ENCODE measurements at places on chromosomes 16 and 17. TPM values are rescaled to one million over a fixed set of nuclear protein-coding genes. Genes with fewer than 3 reads are reported as not detected.

The TP53TG3 gene
- total RNA-seq, result not detected

The SNX11 gene
- total RNA-seq, result 4.7 TPM

The C17orf50 gene
- total RNA-seq, result not detected

The RBL2 gene
- 50.2 TPM for total RNA-seq

The XYLT1 gene
- total RNA-seq, result 32.7 TPM

The PRDM7 gene
- total RNA-seq, result not detected

GRCh38 chr17:76414334-76415295 lies 30.2 kb downstream of the SPHK1 start:
- peak; percentile 85 for DNase-seq

DNA sequence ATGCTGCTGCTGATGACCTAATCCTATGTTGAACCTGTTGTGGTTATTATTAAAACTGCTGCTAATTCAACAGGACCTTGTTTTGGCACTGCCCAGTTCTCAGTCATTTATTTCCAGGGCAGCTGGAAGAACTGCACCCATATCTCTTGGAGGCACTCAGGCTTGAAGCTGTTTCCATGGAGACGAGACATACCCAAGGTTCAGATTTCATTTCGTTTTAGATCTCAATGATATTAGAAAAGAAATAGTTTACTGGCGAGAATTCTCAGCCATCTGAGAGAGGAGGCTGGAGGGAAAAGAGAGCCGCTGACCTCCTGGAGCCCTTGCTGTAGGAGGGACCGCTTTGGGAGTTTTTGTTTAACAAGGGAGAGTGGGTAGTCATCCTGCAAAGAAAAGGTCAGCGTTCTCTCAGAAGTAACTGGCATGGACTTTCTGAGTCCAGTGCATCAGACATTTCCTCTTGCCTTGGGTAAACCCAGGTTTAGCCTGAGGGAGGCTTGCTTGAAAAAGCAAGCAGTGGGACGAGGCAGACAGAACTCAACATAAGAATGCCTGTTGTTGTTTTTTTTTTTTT lies 75.4 kb downstream of the YPEL2 start:
- DNase-seq, result peak; percentile 68

GRCh38 chr17:5702951-5703510 lies 118.7 kb upstream of the NLRP1 start:
- no peak for DNase-seq

DNA sequence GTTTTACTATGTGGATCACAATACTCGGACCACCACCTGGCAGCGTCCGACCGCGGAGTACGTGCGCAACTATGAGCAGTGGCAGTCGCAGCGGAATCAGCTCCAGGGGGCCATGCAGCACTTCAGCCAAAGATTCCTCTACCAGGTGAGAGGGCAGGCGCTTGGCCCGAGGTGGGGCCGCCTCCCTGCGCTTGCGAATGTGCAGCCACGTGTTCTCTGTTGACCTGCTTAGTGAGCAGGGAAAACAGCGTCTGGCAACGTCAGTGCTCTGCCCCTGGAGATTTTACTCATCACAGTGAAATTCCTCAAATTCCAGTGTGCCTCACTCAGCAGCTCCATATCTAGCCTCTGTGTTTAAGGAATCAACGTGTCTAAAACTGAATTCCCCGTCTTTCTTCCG lies 33.4 kb upstream of the CLEC18A start:
- peak; percentile 99 for DNase-seq

- DNase-seq, result no peak
These were observed 101.6 kb downstream of the METRNL start for GRCh38 chr17:83180996-83181481.

DNA sequence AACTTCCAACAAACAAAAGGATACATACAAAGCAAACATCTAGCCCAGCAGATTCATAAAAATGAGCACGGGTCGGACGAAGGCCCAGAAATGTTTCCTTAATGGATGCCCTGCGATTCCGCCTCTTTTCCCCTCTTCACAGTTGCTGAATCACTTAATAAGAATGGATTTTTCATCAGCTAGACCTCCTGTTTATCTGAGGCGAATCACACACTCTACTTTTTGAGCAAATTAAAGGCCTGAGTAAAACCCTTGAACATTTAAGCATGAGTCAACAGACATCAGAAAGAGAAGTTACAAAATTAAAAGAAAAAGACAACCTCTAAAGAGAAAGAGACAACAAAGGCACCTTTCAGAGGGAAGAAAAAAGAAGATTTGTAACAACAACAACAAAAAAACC lies 44.7 kb downstream of the HS3ST3A1 start:
- peak; percentile 50 for DNase-seq

DNA sequence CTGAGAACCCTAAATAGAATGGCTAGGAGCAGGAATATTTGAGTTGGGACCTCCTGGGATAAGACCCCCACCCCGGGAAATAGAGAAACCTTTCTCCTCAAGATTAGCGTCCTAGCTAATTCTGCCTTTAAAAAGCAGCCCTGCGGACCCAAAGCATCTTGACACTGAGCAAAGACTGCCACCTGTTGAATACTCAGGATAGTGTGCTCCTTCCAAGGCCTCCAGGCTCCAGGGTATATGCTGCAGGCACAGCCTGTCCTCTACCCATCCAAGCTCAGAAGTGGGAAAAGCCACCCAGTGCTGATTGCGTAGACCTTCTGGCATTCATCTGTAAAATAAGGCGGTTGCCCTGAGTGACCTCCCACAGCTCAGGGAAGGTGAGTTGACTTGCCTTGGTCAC lies 456.2 kb upstream of the DYNLRB2 start:
- peak; percentile 1 for DNase-seq

GRCh38 chr16:20704281-20704680 lies 6.8 kb upstream of the ACSM1 start:
- DNase-seq, result no peak

DNA sequence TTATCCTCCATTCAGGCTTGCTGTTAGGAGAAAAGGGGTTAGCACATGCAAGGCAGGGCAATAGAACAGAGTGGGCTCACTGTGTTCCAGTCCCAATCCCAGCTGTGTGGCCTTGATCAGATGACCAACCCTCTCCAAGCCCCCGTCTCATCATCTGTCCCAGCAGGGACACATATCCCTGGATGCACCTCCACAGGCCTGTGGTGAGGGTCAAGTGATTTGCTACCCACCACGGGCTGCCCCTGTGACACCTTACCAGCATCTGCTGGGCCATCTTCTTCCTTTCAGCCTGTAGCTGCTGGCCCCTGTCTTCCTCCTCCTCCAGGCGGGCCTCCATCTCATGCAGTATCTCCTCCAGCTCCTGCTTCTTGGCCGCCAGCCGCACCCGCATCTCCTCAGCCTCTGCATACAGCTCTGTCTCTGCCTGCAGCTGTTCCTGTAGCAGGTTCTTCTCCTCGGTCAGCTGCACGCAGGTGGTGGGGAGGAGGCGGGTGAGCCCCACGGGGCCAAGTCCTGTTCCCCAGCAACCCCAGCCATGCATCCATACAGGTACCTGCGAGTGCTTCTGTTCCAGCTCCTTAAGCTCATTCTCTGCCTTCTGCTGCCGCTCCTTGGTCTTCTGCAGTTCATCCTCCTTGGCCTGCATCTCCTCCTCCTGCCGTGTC lies 91.3 kb downstream of the NDE1 start:
- DNase-seq, result no peak

DNA sequence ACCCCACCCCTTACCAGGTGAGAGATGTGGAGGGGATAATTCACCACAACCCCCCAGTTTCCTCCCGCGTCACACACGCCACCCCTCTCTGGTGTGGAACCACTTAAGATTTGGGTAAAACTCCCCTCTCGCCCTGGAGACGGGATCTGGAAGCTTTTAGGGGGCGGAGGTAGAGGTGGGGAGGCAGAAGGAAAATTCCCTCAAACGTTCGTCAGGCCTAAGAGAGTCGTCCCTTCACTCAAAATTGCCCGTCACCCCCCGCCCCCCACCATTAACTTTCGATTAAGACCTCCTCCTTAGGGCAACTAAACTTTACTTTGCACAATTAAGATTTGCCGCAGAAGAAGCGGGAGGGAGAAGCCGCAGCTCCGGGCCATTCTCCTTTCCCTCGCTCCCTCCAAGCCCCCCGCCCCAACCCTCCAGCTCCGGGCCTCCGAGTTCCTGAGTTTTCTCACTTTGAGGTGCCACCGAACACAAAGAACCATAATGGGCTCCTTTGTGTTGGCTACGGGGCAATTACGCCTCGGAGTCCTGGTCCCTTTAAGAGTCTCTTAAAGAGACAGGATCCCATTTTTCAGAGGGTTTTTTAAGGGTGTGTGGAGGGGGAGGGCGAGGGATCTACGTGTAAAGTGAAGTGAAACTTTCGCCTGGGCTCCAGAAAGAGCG lies 985 bp upstream of the FZD2 start:
- DNase-seq, result peak; percentile 70

GRCh38 chr17:64339516-64340490 lies 50.9 kb downstream of the PECAM1 start:
- DNase-seq, result no peak

GRCh38 chr16:71915350-71915749 lies 20.0 kb downstream of the IST1 start:
- no peak for DNase-seq

GRCh38 chr17:3685174-3685573 lies 10.8 kb downstream of the P2RX5 start:
- DNase-seq, result no peak

DNA sequence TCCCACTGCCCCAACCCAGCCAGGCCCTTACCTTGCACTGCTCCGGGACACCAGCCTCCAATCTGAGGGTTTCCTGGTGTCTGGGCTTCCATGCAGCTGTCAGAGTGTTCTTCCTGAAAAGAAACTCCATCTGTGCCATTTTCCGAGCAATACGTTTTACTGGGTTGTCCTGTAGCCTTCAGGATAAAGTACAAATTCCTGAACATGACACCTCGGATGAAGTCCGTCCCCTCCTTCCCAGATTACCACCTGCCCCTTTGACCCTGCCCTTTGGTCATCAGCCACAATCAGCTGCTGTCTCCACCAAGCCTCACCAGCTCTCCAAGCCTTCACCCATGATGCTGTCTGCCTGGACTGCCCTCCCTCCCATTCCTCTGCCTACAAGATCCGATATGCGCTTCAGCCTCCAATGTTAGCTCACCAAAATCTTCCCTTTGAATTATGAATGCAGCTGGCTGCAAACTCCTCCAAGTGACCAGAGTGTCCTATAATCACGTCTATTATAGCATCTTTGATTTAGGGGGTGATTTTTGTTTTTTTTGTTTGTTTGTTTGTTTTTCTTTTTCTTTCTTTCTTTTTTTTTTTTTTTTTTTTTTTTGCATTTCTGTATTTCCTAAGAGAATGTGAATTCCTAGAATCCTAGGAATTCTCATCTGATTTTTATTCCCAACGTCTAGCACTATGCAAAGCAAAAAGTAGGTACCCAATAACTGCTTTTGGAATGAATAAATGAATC lies 60.6 kb upstream of the KIFC3 start:
- DNase-seq, result no peak

DNA sequence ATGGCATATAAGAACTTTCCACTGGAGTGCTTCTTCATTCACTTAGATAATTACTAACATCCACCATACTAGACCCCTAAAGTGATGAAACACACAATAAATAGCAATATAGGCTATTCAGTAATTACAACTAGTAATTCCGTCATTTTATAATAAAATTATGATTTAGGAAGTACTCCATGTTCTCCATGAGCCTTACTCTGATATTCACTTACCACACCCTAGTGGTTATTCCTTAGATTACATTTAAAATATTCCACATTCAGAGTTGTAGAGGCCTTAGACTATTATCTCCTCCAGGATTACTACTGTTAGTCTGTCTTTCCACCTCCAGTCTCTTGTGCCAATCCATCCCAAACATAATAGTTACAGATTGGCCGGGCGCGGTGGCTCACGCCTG lies 62.4 kb downstream of the STH start:
- DNase-seq, result peak; percentile 20

DNA sequence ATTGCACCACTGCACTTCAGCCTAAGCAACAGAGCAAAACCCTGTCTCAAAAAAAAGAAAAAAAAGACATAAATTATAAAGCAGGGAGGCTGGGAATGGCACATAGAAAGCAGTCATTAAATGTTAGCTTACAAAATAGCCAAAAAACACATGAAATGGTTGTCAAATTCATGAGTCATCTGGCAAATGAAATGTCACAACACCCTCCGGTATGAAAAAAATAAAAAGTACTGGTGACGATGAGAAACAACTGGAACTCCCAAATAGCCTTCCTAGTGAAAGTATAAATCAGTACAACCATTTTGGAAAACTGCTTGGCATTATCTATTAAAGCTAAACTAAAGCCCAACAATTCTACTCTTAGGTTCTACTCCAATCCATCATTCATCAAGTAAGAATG lies 3.5 kb upstream of the KATNB1 start:
- peak; percentile 77 for DNase-seq

GRCh38 chr16:29665294-29666077 lies 2.4 kb downstream of the SPN start:
- DNase-seq, result no peak

DNA sequence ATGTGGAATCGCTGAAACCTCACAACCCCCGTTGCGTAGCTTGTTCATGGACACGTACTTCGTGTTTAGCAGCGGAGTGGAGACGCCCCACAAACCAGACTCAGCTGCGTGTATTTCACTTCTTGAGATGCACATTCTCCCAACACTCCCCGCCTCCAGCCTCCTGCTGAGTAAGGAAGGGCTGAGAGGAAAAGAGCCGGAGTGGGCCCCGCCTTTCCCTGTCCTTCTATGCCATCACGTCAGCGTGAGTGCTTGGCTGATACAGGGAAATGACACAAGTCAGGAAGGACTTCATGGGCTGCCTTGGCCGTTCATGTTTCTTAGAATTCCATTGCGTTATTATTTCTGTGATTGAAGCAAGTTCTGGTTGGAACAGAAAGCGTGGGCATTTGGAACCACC lies 68.6 kb upstream of the CBX4 start:
- DNase-seq, result no peak

DNA sequence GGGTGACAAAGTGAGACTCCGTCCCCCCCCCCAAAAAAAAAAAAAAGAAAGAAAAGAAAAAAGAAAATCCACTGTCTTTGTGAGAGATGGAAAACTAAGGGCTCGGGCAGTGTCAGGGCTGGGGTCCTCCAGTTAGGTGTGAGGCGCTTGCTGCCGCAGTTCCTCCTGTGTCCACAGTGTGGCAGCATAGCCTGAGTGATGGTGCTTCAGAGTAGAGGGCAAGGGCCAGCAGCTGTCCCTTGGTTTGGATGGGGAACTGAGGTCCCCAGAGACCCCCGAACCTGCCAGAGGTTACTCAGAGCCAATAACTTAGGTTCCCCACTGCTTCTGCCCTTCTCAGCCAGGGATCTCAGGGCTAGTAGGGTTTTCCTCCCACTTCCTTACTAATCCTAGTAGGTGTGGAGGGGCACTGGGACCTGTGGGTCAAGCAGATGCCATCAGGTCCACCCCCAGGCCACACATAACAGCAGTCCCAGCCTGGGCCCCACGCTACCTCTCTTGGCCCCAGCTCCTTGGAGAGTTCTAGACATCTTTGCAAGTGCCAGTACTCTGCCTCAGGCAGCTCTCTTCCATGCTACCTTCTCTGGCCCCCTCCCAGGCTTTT lies 7.9 kb upstream of the LLGL1 start:
- peak; percentile 62 for DNase-seq
